Activated naive CD4-positive, alpha-beta T cell treated with Interleukin-2 at 50 U/mL for 16 hours (primary cell): ENCODE measurements at places on chromosomes 5 and 9.
A peak's percentile ranks its signal among the peaks of the same experiment; 100 is the strongest.

DNA sequence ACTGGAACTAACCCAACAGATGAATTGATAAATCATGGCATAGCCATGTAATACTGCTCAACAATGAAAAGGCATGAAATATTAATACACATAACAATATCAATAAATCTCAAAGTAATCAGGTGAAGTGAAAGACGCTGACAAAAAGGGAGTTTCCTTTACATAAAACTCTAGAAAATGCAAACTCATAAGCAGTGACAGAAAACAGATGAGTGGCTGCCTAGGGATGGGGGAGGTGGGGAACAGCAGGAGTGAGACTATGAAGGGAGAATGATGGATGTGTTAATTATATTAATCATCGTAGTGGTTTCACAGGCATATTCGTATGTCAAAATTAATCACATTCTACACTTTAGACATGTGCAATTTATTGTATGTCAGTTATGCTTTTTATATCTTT is 59.8 kb upstream of the SHC3 start:
- no peak for DNase-seq

- no peak for DNase-seq
Measured at GRCh38 chr9:31715250-31715649, 669.2 kb upstream of the ACO1 start.

DNA sequence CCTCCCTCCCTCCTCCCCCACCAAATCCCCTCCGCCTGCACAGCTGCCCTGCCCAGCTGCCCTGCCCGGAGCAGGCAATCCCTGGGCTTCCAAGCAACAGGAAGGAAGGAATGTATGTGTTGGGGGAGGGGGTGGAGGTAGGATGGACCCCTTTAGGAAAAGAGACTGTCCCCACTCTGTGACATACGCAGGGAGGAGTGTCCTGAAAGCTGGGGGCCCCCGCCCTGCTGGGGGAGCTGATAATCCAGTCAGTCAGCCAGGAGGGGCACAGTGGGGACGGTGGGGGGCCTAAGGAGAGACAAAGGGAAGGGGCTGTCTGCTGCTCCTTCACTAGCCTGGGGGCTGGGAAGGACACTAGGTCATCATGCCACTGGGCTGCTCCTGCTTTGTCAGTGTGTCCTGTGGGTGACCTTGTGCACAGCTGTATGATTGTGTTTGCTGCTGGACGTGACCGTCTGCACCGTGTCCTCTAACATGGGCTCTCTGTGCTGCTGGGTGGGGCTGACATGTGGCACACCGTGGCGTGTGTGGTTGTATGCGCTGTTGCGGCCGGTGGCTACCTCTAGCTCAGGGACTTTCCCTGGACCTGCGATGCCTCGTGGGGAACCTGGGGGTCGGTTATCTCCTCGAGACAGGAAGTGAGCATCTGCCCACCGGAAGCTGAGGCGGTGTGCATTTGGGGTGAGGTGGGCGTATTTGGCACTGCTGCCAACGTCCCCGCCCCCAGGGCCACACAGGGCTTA is 3.0 kb downstream of the N4BP3 start:
- DNase-seq = peak; percentile 72

- no peak for DNase-seq
Measured at GRCh38 chr5:172641359-172642050, 442 bp downstream of the NEURL1B start.

DNA sequence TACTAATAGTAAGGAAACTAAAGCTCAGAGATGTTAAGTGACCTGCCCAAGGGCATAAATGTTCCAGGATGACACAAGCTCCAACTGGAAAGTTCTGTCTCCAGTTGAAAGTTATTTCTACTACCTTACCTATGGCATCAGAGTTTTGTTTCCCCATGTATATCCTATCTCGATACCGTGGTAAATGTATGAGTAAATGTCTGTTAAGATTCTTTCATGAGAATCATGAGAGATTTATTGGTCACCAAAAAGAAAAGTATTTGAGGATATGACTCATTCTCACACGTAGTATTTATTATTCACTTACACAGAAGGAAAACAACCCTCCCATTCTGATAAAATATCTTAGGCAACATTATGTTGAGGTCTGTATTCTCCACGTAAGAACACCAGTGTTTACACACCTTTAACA is 11.1 kb upstream of the SHOC1 start:
- no peak for DNase-seq

DNA sequence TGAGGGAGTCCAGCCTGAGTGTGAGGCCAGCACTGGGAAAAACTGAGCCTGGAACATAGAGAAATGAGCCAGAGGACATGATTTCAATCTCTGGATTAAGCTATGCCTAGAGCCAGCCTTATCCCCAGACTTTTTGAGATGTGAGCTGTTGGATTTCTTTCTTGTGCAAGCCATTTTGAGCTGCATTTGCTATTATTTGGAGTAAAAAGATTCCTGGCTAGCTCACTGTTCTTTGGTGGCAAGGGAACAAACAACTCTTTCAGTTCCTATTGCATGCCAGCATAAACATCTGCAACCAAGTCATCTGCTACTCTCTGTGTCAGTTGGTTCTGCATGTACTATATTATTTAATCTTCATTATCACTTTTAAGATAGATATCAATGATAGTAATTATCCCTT is 70.1 kb upstream of the MAN2A1 start:
- no peak for DNase-seq

DNA sequence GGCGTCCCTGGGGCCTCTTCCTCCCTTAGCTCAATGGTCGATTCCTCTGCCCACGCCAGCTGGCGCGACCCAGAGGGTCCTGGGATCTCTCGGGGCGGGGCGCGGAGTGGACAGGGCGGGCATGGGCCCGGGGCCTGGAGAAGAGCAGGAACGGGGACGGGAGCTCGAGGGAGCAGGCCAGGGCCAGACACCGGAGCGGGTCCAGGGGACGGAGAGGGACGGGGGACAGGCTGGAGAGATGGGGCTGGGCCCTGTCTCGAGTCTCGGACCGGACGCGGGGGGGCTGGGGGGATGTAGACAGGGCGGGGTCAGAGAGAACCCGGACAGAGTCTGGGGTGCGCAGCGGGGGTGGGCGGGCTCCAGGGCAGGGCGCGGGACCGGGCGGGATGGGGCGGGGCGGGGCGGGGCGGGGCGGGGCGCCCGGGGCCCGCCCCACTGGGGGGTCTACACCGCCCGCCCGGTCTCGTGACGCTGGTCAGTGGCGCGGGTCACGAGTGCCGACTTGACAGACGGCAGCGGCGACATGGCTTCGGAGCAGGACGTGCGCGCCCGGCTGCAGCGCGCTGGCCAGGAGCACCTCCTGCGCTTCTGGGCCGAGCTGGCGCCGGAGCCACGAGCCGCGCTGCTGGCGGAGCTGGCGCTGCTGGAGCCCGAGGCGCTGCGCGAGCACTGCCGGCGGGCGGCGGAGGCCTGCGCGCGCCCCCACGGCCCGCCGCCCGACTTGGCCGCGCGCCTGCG is at the start of gene UAP1L1:
Gene UAP1L1, plus strand, starts transcription at position 508 of the 738 bp plus-strand sequence. Its CDS starts 16 bp downstream, at position 524.
- peak; percentile 41 for DNase-seq

- DNase-seq = peak; percentile 36
Measured at GRCh38 chr9:124110307-124110915, 98.8 kb downstream of the LHX2 start.

- no peak for DNase-seq
Measured at GRCh38 chr5:147084702-147085101, 150.1 kb upstream of the STK32A start.

GRCh38 chr5:147557876-147558745 is 48.2 kb upstream of the DPYSL3 start:
- DNase-seq = no peak

DNA sequence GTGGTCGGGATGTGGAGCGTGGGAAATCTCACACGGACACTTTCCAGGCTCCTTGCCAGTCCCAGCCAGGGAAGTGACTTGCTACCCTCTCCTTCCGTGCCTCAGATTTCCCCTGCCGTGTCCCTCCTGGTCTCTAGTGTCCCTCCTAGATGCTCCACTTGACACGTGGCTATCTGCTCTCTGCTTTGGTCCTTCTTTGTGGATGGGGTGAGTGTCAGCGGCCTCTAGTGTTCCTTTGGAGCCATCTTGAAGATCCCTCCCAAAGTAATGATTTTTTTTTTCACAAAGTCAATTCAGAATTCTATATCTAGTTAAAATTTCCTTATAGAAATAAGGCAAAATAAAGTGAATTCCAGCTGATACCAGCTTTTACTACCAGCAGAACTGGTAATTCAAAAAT is 117.7 kb downstream of the MRPL36 start:
- no peak for DNase-seq

DNA sequence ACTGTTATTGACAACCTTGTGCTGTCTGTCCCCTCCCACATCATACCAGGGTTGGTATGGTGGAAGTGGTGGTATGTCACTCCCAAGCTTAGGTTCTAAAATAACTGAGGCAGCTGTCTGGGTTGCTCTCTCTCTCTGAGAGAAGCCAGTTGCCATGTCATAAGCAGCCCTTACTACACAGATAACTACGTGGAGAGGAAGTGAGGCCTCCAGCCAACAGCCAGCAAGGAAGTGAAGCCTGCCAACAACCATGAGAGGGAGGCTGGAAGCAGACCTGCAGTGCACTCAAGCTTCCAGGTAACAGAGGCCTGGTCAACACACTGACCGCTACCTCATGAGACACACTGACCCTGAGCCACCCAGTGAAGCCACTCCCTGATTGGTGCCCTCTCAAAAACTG is 18.6 kb downstream of the CTNNAL1 start:
- no peak for DNase-seq

DNA sequence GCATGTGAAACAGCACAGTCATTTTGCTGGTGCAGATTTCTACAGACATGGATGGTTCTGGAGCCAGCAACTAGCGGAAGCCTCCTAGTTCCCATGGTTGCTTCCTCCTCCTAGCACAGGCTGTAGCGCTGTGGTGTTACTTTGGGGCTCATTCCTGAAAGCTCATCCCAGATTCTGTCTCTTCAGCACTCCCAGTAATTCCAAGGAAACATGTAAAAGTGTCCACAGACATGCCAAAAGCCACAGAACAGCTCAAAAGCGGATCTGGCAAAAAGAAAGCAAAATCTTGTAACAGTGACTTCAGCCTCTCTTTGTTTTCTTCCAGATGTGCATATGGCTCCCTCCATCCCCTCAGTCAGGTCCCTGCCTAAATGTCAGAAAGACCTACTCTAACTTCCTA is 144.1 kb downstream of the CEP120 start:
- no peak for DNase-seq

DNA sequence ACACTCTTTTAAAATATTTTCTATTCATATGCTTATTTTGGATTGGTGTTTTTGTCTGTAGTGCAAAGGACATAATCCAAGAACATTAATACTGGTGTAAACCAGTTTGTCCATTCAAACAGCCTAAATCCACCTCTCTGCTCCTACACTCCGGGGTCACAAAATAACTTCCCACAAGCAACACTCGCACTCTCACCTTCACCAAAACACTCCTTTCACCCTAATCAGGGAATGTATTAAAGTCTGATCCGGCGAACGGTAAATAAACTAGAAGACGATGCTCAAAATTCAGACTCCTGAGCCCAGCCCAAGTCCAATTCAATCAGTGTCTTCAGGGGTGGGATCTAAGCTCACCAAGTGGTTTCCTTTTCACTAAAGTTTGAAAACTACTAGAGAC is 649 bp downstream of the AP3B1 start:
- DNase-seq = no peak

GRCh38 chr5:139636975-139637408 is 11.2 kb upstream of the CXXC5 start:
- DNase-seq = peak; percentile 44

GRCh38 chr9:107705521-107705920 is 216.0 kb upstream of the KLF4 start:
- DNase-seq = no peak

GRCh38 chr9:136838314-136839228 is 3.7 kb upstream of the AJM1 start:
- DNase-seq = no peak

- no peak for DNase-seq
Measured at GRCh38 chr5:85488295-85488694, 1103.6 kb upstream of the EDIL3 start.

GRCh38 chr9:107847978-107848964 is 358.7 kb upstream of the KLF4 start:
- no peak for DNase-seq
